Left forelimb (tissue), 1 donor: ENCODE measurements at places on chromosomes 7 and 10.
A peak's percentile ranks its signal among the peaks of the same experiment; 100 is the strongest.

DNA sequence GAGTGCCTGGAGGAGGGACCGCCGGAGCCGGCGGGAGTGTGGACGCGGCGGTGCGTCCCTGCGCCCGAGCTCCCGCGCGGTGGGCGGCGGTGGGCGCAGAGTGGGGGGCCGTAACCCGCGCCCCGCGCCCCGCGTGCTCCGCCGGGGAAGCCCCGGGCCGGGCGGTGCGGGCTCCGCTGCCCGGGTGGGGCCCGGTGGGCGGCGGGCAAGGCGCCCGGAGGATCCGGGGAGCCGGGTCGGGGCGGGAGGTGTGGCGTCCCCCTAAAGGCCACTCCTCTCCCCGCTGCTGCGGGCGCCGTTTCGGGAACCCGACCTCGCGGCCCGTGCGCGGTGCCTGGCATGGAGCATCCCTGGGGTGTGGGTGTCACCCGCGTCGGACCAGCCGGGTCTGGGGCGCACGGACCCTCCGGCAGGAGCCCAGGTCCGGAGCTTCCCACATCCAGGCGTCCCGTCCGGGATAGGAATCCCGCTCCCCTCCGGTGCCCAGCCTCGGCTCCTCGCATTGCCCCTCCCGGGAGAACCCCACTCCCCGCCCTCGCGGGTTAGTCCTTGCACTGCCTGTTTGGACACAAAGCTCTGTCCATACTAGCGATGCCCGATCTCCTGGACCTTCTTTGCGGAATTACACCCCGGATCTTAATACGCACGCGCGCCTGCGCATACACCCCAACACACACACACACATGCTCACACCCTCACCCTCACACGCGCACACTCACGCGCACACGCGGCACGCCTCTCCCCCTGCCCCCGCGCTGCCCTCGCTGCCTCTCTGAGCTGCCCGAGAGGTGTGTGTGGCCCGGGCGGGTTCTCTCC is 723 bp downstream of the MTURN start:
- peak; percentile 76 for DNase-seq

GRCh38 chr10:107631876-107632275 is 467.4 kb upstream of the SORCS1 start:
- no peak for DNase-seq

DNA sequence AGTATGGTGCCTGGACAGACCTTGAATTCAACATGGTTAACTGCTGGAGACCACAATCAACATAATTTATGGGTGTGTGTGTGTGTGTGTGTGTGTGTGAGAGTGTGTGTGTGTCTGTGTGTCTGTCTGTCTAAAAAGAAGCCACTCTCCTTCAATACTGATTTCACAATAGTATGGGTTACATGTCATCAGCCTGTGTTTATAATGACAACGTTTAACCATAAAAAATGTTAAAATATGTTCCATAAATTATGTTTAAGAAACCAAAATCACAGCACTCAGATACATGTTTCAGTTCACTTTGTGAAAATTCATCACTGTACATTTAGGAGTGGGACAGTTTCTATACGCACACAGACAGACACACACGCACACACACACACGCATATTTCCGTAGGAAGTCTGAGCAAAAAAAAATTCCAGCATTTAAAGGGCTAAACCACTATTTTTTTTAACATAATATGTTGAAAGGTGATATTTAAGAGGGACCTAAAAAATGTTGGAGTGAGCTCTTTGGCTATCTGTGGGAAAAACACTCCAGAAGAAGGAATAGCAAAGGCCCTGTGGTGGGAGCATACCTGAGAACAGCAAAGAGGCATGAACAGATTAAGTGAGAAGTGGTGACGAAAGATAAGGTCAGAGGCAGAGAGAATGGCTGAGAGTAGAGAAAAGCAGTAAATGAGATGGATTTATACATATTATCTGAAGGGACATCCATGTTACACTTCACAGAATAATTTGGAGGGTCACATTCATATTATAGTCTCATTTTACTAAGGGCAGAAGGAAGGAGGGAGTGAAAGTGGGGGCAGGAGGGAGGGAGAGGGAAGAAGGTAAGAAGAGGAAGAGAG is 10.9 kb downstream of the PDZD8 start:
- DNase-seq = no peak

DNA sequence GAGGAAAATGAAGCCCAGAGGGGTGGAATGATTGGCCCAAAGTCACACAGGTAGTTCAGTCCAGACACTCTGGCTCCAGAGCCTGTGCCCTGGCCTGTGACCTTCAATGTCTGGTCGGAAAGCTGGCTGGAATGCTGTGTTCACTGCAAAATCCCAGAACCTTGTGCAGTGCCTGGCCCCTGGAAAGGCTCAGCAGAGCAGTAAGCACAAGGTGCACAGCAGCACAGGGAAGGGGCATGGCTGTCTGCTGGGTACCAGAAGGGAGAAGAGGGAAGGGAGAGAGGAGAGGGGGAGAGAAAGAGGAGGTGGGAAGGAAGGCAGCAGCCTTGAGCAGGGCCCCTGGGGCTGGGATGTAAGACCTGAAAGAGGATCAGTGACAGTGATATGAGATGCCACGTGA is 28.4 kb upstream of the C10orf71 start:
- DNase-seq = peak; percentile 38

DNA sequence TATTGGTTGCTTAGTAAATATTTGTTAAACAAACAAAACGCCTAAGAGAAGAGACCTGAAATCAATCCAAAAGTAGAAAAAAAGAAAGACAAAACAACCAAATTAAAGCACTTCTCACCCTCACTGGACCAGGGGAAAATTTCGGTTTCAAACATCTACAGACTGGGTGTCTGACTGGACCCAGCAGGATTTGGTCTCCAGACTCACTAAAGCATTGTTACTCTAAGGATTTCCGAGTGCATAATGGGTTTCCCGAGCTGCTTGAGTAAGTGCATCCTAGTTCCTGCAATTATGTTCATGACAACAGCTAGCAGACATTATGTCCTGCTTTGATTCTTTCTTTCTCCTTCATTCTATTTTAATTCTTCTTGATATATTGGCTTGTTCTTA is 51.8 kb upstream of the FAM3C start:
- DNase-seq = no peak

DNA sequence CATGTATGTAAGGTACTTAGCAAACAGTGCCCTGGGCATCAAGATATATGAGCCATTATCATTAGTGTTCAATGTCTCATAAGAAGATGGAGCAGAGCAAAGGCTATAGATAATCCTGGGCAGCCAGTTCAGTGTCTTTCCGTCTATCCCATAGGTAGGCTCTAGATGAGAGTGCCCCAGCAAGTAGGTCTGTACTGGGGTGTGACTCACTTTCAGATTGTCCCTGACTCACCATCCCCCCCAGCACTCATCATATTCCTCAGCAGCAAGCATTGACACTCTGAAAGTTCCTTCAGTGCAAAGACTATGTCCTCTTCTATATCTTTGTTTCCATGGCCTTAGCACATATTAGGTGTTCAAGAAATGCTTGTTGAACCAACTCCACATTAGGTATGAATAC is 20.0 kb upstream of the FAM204A start:
- DNase-seq = no peak

DNA sequence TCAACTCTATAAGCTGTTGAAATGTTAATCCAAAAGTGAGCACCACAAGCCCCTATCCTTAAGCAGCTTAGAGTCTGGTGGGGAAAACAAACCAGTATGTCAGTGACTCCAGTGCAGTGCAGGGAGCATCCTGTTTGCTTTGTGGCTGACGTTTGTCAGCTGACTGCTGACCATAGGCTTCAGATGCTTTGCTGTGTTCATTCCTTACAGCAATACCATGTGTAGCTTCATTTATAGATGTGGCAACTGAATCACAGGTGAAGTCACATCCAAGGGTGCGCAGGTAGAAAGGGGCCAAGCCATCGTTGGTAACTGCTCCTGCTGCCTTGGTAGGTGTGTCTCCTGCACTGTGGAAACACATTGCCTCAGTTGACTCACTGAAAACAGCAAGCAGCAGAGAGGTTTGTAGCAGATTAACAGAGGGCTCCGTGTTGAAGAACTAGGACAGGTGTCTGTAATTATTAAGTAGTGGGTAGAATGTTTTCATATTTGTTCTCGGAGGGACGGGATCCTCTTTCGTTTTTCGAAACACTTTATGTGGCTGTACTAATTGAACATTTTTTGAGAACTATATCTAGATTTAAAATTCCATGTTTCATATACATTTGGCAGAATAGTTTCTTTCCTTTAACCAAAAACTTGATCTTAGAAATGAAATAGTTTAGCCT is 2.0 kb downstream of the INSIG1 start:
- DNase-seq = no peak

GRCh38 chr7:23105086-23105643 is 420 bp upstream of the KLHL7 start:
- no peak for DNase-seq

- DNase-seq = no peak
Observed at GRCh38 chr7:150363872-150364271, 4.8 kb upstream of the REPIN1 start.

DNA sequence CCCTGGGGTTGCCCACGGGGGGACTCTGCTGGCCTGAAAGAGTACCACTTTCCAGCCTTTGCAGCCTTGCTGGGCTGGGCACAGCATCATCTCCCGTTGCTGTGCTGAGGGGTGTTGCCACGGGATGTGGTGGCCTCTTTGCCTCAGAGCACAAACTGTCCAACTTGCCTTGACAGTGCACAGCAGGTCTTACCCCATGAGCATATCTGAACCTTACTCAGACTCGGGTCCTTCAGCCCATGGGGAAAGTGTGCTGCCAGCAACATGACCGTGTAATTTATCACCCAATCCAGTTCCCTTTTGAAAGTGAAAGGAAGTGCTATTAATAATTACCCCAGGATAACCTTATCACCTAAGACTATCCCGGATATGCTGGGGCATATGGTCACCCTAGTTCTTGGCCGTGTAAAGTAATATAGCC is 46.8 kb downstream of the TBXAS1 start:
- no peak for DNase-seq

GRCh38 chr10:17533731-17534130 is 79.3 kb upstream of the ST8SIA6 start:
- no peak for DNase-seq

- no peak for DNase-seq
Observed at GRCh38 chr7:143363016-143363937, 764 bp upstream of the FAM131B start.

- no peak for DNase-seq
Observed at GRCh38 chr10:86642021-86642420, 12.3 kb upstream of the OPN4 start.

- DNase-seq = no peak
Observed at GRCh38 chr7:65233409-65234034, 140.1 kb upstream of the ZNF92 start.

DNA sequence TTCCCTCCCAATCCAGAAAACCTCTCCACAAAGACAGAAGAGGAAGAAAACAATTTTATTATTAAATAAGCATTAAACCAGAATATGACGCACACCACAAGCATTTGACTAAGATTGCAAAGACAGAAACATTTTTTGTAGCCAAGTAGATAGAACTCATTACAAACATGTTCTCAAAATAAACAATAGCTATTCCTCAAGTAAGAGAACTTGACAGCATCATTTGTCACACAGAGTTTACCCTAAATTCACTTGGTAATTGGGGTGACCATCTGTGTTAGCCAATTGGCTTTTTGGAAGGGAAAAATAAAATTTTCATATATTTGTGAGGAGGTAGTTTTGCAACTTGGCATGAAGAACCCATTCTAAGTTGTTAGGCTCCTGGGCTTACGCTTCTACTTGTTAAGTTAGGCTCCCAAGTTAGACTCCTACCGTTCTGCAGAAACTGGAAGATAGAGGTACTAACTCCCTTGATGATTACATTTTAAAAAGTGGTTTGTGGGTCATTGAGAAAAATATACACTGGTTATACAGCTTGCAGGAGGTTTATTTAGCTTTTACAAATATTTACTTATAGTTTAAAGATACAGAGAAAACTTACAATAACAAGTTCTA is 618.6 kb upstream of the CNTNAP2 start:
- DNase-seq = no peak

- DNase-seq = no peak
Observed at GRCh38 chr7:98500764-98501163, 99.9 kb upstream of the BAIAP2L1 start.

DNA sequence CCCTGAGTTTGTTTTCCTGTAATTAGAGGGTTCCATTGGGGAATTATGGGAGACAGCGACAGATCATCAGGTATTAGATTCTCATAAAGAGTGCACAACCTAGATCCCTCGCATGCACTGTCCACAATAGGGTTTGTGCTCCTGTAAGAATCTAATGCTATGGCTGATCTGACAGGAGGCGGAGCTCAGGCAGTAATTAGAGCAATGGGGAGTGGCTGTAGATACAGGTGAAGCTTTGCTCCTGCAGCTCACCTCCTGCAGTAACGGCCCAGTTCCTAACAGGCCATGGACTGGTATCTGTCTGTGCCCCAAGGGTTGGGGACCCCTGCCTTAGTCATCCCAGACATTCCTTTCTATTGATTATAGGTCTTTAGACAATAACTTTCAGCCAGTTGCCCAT is 894 bp upstream of the ZSCAN21 start:
- DNase-seq = no peak

- no peak for DNase-seq
Observed at GRCh38 chr7:147903536-147904218, 686.9 kb upstream of the C7orf33 start.

DNA sequence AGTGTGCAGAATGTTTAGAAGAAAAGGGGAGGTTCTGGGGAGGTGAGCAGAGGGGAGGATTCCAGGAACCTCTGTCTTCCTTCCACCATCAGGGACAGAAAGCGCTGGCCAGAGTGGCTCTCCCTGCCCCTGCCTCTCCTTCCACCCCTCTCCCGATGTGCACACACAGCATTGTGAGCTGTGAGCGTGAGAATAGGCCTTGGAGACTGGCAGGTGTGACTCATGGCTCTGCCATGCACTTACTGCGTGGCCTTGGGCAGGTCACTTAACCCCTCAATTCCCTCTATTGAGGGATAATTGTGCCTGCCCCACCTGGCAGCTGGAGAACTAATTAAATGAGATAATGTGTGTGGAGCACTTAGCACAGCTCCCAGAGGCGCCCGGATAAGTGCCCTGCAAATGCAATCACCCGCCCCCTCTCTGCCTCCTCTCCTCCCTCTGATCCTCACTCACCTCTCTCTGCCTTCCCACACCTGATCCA is 115.4 kb downstream of the ZMIZ1 start:
- DNase-seq = no peak

DNA sequence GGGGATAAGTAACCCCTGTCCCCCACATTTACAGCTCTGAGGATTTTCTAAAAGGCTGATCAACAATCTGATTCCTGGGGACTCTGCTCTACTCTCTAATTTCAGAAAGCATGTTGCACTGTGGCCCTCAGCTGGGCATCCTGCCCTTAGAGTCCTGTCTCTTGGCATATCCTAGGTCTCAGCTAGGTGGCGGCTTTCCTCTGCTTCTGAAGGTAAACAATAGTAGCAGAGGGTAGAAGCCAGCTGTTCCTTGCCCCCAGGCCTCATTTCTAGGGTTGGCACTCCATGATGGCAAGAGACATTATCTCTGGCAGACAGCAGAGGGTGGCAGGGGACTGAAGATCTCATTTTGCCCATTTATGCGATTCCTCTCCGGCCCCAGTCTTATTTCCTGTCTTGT is 77.0 kb downstream of the ADCYAP1R1 start:
- DNase-seq = peak; percentile 34

GRCh38 chr7:23234569-23235296 is 11.8 kb upstream of the GPNMB start:
- no peak for DNase-seq

GRCh38 chr10:78348411-78349164 is 314.9 kb downstream of the RPS24 start:
- no peak for DNase-seq

- no peak for DNase-seq
Observed at GRCh38 chr7:150830937-150831336, 21.4 kb upstream of the AOC1 start.

GRCh38 chr10:71927159-71927558 is 37.0 kb upstream of the CHST3 start:
- no peak for DNase-seq

- DNase-seq = peak; percentile 96
Observed at GRCh38 chr10:49538381-49539319, at the start of gene ERCC6. Gene ERCC6 (minus strand): TSS chr10:49539121.
